Activated CD4-positive, alpha-beta T cell treated with anti-CD3 and anti-CD28 coated beads, Interleukin-2, amount 10 ng/mL, durations not matched to agents 7 days and 5 days (primary cell): ENCODE measurements at places on chromosomes 2 and 18.
A peak's percentile ranks its signal among the peaks of the same experiment; 100 is the strongest.

- no peak for DNase-seq
These were observed 81.4 kb upstream of the XPO1 start for GRCh38 chr2:61619561-61619960.

GRCh38 chr2:172896661-172897081 is 161.0 kb downstream of the RAPGEF4 start:
- DNase-seq: no peak

GRCh38 chr2:135916207-135916606 is 40.0 kb upstream of the MCM6 start:
- peak; percentile 47 for DNase-seq

- DNase-seq: no peak
These were observed 141.2 kb downstream of the CD8B2 start for GRCh38 chr2:106628377-106628776.

DNA sequence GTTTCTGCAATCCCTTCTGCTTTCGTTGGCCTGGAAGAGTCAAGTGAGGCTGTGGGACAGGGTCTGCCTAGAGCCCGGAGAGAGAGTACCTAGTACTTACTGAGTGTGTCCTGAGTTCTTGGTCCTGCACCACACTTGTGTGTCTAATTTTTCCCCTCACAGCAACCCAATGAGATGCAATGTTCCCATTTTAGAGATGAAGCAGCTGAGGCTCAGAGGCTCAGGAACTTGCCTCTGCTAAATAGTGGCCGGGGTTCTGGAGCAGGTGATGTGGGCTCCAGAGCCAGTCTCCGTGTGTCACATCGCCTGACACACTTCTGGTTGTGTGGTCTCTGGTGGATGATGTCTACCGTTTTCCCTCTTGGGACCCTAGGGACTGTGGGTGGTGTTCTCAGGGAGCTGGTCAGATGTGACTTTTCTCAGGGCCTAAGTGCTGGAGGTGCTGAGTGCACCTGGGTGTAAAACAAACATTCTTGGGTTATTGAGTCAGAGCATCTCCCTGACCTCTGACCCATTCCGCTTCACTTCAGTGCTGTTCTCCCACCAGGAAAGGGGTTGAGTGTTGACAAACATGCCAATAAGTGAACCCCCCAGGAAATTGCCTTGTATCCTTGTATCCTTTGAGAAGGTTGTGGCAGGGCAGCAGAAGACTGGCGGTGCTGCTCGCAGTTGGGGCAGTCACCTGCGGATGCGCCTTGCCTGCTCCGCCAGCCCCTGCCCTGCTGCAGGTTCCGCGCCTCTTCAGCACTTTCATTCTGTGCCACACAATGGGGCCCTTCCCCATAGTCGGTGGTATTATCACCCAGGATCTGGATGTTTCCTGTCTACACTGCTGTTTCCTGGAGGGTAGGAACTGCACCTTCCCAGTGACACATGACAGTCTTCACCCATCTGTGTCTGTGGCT is 32.1 kb downstream of the HK2 start:
- DNase-seq: no peak

GRCh38 chr2:40299173-40299572 is 152.7 kb downstream of the SLC8A1 start:
- no peak for DNase-seq

DNA sequence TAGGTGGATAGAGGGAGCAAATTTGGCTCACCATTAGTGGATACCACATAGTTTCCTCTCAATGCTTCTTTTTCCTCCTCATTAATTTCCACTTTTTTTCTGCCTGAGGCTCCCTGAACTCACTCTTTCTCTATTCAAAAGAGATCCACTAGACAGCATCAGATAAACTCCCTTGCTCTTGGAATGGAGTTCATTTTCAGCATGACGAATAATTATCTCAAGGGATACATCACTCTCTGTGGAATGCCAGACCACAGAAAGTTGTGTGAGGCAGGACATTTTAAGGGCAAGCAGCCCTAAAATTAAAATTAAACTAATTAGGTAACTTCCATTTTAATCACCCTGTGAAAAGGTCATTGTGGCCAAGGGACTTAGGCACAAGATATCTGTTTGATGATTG is 1920.1 kb upstream of the CELF4 start:
- no peak for DNase-seq

- no peak for DNase-seq
These were observed 2.3 kb downstream of the SLC9A2 start for GRCh38 chr2:102621630-102622029.

GRCh38 chr2:237472187-237472712 is 14.8 kb upstream of the MLPH start:
- DNase-seq: no peak

DNA sequence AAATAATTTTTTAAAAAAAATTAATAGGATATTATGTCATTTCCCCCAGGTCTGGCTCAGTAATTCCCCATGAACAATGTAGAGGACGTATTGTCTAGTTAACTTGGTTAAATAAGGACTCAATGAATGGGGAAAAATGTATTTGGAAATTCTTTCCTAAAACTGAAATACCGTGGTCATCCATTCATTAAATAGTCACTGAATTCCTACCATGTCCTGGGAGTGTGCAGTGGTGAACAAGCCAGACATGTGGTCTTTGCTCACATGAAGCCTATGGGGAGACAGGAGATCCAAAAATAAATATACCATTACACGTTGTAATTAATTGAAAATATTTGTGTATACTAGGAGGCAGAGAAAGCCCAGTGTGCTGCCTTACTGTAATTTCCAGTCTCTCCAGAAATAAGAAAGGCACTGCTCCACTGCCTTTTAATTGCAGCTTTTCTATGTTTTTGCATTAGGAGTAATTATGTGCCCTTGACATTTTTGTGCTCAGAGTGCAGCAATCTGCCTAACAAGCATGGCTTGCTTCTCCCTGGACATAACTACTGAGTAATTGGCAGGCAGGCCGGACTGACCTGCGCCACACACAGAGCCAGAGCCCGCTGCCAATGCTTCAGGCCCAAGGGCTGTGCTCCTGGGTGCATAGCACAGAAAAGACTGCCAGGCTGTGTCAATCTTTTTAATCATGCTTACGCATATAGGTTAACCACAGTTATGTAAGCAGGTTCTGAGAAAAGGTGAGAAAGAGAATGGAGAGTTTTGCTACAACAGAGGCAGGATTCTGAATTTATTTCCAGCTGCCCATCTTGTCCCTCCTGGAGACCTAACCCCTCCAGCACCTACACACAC is 22.2 kb upstream of the TTC39C start:
- peak; percentile 53 for DNase-seq

GRCh38 chr2:144459937-144460336 is 60.0 kb downstream of the ZEB2 start:
- peak; percentile 9 for DNase-seq
